ENCODE measurements at places on chromosomes 5 and 9.

GRCh38 chr9:98181746-98182068, 10.7 kb downstream of the CORO2A start:
- no peak for DNase-seq

DNA sequence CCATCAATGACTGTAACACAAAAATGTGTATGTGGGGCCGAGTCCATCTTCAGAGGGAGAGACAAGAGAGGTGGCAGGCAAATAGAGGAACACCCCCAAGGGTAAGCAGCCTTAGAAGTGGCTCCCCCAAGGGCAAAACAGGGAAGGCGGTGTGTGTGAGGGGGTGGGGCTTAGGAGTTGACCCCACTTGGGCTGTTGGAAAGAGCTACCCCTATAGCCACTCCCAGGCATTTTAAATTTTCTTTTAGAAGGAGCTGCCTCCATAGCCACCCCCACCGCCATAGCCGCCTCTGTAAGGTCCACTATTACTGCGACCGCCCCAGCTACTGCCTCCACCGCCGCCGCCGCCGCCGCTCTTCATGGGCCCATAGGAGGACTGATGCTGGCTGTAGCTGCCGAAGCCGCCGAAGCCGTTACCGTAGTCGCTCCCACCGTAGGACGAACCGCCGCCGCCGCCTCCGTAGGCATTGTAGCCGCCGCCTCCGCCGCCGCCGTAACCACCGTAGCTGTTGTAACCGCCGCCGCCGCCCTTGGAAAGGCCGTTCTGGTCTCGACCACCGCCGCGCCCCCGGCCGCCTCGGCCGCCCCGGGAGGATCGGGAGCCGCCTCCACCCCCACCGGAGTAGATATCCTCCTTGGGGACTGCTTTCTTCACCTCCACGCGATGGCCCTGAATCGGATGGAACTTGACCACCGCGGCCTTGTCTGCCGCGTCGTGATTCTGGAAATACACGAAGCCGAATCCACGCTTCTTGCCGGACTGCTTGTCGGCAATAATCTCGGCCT, 1.1 kb downstream of the HNRNPA0 start:
- DNase-seq = peak; percentile 63

DNA sequence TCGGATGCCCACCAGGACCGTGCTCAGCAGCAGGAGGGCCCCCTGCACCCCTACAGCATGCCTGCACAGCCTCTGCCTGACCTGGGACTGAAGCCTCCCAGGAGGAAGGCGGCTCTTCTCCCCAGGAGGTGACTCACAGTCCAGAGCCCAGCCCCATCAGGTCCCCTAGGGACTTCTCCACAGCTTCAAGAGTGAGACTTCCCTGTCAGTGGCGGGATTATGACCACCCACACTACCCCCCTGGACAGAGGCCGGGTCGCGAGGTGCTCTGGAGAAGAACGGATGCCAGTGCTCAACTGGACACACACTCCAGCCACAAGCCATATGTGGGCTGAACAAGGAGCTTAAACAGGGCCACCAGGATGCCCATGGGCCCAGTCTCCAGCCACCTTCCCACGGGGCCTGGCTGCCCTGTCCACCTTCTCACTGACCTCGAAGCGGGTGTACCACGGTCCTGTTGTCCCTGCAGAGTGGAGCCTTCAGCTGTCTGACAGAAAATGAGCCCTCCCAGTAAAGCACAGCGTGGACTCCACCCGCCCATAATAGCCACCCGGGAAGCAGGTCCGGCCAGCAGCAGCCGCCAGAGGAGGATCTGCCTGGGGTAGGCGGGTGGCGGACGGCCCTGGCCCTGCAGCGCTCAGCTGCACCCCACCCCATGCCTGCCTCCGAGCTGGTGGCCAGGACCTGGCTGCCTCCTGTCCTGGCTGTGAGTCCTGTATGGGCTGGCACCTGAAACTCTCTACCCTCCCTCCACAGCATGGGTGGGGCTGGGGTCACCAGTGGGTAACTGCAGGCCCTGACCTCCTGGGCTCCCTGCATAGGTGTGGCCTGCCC, 54.7 kb downstream of the SEMA4D start:
- no peak for DNase-seq

DNA sequence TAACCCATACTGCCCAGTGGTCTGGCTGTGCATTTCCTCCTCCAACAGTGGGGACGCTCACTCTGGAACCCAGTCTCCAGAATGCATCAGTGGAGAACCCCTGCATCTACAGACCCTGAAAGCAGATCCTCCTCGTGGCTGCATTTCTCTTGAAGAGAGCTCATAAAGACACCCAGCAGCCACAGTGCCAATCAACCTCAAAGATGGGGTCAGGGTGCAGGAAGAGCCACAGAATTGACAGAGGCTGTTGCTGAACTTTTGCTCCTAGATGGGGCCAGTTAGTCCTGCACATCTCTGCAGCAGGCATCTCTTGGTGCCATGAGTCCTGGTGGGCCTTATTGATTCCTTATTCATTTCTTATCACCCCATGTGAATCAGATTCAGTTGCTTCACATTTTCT, 39.6 kb downstream of the ADRB2 start:
- DNase-seq = no peak

- DNase-seq = no peak
Measured at GRCh38 chr5:141532726-141533125, 43.8 kb downstream of the PCDHGC5 start.

- no peak for DNase-seq
Measured at GRCh38 chr5:173204185-173204979, 30.6 kb downstream of the NKX2-5 start.

DNA sequence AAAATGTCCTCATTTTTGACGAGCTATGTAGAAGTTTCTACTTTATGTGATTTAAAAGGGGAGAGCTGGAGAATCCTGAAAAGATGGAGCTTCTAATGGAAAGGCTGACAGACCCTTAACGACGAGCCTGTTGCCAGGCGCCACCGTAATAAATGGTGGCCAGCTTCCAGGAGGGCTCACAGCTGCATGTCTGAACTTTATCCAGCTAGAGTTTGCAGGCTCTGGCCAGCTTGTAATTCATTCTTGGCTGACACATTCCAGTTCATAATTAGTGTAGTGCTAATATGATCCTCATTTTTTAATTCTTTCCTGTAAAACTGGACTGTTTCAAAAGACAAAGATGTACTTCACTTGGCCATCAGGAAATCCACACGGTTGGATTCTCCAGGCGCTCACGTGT, 246.7 kb downstream of the GAS1 start:
- DNase-seq = no peak

- no peak for DNase-seq
Measured at GRCh38 chr5:76855961-76856360, 6.1 kb downstream of the S100Z start.

- no peak for DNase-seq
Measured at GRCh38 chr9:97804059-97804365, 49.0 kb upstream of the FOXE1 start.

GRCh38 chr9:15401266-15401665, 21.4 kb upstream of the SNAPC3 start:
- DNase-seq = no peak

DNA sequence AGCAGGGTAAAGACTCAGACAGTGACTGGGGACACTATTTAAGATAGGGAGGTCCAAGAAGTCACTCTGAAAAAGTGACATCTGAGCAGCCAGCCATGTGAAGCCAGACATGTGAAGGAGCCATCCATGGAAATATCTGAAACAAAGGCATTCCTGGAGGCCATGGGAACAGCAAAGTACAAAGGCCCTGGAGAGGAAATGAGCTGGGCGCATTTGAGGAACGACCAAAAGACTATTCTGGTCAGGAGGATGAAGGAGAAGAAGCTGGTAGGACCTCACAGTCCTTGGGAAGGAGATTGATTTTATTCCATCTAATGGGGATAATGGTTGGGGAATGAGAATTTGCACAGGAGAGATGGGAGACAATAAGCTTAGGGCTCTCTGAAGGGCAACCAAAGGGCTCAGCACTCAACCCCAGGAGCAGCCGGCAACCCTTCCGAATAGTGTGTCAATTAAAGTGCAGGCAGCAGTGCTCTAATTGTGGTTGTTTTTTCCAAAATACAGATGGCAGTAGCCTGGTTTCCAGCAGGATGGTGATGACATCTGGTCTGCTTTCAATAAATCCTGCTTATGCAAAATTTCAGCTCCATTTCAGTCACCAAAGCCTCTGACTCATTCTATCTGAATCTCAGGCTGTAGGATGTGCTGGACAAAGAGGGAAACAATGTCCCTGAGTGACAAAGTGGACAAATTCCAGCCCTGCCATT, 26.7 kb downstream of the FOXI1 start:
- no peak for DNase-seq

DNA sequence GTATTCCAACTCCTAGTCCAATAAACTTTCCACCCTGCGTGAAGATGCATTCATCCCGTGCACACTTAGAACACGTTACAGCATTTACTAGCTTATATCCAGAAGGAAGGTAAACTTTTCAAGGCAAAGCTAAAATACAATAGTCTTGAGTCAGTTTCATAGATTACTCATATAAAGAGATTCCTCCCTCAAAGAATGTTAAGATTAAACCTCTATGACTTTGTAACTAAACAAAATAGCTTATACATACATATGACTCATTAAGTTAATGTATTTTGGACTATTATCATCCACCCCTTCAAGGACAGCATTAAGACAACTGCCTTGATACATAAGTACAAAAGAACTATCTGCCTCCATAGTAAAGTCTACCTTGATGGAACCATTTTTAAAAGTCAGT, 36.1 kb downstream of the TLE1 start:
- no peak for DNase-seq

- no peak for DNase-seq
Measured at GRCh38 chr5:94746731-94747124, 128.3 kb downstream of the SLF1 start.

DNA sequence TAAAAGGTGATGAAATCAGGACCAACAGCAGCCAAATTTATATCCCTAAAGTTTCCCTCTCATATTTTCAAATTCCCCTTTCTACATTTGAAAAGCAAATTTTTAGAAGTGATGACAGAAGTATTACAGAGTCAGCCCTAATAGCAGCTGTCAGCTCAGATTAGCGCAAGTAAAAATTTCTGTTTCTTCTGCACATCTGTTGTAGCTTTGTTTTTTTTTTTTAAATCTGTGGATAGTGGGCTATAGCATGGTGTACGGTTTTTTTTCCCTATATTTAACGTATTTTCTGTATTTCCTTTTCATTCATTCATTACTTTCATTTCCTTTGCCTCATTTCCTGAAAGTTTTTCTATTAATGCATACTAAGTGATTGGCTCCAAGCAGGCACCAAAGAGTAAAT, 99.1 kb downstream of the MACIR start:
- DNase-seq = no peak

DNA sequence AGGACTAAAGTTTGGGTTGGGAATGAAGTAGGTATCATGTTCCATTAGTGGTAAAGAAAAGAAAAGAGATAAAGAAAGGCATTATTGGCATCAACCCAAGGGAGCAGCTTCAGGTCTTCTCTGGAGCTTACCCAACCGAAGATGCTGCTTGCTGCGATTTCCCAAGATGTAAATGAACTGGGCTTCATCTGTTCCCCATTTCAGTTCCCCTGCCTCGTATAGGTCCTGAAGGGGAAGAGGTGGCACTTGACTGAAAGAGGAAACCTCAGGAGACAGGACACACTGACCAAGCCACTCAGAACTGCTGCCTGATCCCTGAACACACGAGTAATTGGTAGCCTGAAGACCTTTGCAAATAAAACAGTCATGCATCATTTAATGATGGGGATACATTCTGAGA, 24.6 kb downstream of the ANXA6 start:
- no peak for DNase-seq

GRCh38 chr9:71647094-71647591, 121.2 kb downstream of the CEMIP2 start:
- DNase-seq = no peak

- DNase-seq = no peak
Measured at GRCh38 chr9:32942755-32943460, 58.5 kb downstream of the APTX start.

- DNase-seq = no peak
Measured at GRCh38 chr9:98185021-98185567, 7.3 kb downstream of the CORO2A start.

DNA sequence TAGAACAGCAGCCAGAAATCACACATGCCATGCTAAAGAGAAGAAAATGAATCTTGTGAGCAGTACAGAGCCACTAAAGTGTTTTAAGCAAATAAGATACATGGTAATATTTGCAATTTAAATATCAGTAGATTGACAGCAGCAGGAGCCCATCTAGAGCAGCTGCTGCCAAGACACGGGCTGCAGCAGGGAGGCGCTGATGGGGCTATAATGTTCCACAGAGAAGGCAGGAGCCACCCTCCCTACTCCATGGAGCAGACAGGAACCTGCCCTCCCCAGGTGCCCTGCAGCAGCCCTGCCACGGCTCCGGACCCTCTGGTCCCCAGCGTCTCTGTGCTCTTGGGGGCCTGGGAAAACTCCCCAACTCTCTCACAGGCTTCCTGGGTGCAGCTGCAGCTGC, 224.1 kb upstream of the ISL1 start:
- DNase-seq = no peak

DNA sequence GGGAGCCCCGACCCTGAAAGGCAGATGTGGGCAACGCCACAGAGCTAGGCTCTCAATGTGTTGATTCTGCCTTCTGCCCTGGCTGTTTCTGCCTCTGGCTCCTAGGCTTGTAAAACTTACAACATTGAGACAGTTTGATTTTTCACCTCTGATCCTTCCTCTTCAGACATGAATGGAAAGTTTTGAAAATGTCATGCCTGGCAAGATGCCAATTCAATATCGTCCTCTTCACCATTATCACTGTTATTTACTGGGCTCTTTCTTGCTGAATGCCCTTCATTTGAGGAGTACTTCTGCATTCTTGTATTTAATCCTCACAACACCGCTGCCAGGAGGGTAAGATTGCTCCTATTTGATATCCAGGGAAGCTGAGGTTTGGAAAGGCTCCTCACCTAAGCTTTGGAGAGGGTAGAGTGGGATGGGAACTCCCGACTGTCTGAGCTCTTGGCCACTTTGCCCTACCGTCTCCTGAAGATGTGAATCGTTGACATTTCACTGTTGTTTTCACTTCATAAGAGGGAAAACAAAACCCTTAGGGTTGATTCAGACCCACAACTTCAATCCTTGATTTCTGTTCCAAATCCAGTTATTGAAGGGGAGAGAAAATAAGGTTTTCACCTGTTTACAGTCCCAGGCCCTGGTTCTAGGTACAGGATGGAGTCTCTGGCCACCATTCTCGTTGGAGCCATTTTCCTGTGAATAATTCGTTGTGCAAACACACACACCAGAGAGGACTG, 12.7 kb upstream of the FGF1 start:
- no peak for DNase-seq

- no peak for DNase-seq
Measured at GRCh38 chr5:132854301-132854700, 12.0 kb downstream of the GDF9 start.

DNA sequence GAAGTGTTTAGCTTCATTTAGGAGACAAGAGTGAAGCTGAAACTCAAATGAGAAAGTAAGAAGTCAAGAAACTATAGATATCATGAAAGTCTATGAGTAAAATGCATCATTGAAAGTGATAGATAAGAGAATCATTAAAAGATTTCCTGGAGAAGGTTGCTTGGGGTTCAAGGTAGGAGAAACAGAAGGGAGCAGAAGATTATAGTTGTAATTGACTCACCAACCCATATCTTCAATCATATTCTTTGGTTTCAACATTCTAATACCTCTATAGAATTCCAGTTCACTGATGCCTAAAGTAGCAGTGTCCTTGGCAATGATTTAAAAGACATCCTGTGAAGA, 365.7 kb upstream of the RIOK2 start:
- no peak for DNase-seq
